Neuronal stem cell (in vitro differentiated cells): ENCODE measurements at places on chromosomes 6 and 20.
A peak's percentile ranks its signal among the peaks of the same experiment; 100 is the strongest.

- DNase-seq, result no peak
Observed at GRCh38 chr6:44575644-44576043, 188.1 kb downstream of the CDC5L start.

GRCh38 chr6:160161647-160161986 lies 40.0 kb downstream of the SLC22A1 start:
- no peak for DNase-seq

GRCh38 chr6:100451577-100451976 lies 13.1 kb downstream of the SIM1 start:
- no peak for DNase-seq

GRCh38 chr6:9554806-9555205 lies 860.1 kb downstream of the TFAP2A start:
- no peak for DNase-seq

- DNase-seq, result no peak
Observed at GRCh38 chr20:17421493-17421892, 109.7 kb downstream of the BFSP1 start.

- no peak for DNase-seq
Observed at GRCh38 chr6:93424303-93425064, 5.1 kb upstream of the EPHA7 start.

DNA sequence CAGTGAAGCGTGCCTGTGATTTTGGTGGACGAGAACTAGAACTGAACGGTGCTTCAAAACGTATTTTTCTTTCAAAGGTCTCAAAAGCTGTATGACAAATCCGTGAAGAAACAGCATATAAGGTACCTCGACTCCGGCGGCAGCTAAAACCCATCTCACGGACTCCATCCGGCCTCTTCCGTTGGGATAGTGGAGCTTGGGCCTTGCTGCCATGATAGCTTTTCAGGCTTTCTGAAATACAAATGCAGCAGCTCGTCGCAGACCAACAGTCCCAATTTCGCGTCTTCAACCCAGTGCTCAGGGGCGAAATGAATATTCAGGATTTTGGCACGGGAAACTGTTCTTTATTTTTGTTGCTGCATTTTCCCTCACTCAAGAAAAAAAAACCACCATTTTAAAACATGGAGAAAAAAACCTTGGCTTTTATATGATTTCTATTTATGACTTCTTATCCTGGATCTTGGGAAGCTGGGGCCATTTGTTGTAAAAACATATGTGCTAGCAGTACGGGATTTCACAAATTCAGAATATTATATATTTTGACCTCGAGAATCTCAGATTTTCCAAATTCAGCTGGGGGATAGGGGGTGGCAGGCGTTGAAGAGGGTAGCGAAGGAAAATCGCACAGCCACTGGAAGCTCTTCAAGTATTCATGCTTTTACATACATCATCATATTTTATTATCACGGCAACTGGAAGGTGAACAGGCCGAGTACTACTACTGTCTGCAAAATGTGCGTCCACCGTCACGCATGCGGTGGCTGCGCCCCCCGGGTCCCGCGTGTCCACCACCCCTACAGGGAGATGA lies 849 bp downstream of the GSTA4 start:
- DNase-seq, result peak; percentile 24

- no peak for DNase-seq
Observed at GRCh38 chr20:23586735-23587525, 18.6 kb upstream of the CST9L start.

- no peak for DNase-seq
Observed at GRCh38 chr20:13638162-13638495, 603 bp downstream of the TASP1 start.

DNA sequence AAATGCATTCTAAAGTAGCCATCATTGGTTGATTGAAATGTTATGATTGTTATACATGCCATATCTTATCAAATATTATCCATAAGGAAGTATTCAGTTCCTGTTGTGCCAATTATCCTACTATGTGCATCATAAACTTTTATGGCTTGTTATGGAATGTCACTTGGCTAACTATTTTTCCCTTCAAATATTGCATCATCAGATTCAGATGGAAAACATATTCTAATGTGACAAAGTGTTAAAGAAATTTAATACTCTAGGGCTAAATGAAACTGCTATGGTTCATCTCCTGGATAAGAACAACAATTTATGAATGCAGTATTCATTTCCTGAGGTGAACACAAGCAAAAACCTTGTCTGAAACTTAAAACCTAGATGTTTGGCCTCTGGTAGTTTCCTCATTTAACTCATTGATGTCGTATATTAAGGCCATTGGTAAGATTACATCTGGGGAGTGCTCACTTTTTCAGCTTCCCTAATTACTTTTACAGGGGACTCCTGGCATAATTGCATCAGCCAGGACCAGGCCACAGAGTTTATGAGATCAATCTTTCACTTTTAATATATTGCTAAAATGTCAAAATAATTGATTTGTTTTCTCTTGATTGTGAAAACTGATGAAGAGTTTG lies 134.9 kb upstream of the CEP162 start:
- no peak for DNase-seq

DNA sequence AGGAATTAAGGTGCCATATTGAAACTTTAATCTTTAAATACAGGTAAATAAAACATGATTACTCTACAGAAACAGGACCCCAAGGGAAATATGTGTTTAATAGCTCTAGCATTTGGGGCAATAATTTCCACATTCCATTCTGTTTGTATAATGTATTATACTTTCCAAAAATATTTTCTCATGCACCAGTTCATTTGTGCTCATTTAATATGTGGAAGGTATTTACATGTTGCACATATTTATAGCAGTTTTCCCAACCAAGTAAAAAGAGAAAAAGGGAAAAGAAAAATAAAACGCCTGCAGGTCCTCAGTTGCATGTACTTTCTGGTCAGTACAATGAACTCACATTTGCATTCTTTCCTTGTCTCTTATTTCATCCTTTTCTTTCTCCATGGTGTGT lies 129.5 kb upstream of the SULF2 start:
- DNase-seq, result no peak

GRCh38 chr6:93389192-93389591 lies 30.2 kb downstream of the EPHA7 start:
- no peak for DNase-seq
